WTC11 (cell line): ENCODE measurements at places on chromosomes 3 and 15.

GRCh38 chr15:47384341-47384740, 333.0 kb upstream of the SEMA6D start:
- no peak for DNase-seq

DNA sequence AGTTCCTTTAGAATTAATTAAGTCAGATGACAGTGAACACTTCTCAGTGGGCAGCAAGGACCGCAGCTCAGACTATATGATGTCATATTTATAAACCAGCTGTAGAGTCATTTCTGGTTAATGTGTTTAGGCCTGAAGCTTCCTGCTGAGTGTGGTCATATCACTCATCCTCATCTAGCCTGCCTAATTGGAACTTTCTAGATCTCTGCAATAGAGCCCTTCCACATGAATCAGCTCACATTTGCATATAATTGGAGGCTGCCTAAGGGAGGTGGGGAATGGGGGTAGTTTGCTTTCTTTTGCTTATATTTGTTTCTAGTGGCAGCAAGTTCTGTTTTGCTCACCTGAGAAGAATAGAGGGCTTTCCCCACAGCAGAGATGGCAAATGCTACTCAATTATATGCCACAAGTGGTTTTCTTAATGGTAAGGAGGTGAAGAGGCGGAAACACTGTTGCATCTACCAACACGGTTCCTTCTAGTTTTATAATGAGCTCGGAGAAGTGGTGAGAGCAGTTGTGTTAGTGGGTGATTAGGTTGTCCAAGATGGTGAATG, 148.1 kb downstream of the KLHL25 start:
- DNase-seq, result no peak

GRCh38 chr3:10294030-10294586, 1.4 kb upstream of the GHRL start:
- no peak for DNase-seq

DNA sequence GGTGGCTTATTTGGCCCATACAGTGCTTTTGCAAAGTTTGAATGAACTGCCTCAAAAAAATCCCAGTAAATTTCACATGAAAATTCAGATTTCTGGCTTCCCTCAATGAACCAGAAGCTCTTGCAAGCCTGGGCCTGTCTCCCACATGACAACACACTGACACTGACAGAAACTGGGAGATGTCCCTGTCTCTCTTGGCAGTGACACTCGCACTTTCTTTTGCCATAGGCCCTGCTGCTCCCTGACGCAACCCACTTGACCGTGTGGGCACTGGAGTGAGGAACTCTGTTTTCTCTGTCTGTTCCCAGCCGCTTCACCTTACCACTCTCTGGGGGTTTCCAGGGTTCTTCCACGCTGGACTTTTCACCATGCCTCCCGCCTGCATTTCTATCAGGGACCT, 524.5 kb downstream of the SHQ1 start:
- DNase-seq, result no peak

DNA sequence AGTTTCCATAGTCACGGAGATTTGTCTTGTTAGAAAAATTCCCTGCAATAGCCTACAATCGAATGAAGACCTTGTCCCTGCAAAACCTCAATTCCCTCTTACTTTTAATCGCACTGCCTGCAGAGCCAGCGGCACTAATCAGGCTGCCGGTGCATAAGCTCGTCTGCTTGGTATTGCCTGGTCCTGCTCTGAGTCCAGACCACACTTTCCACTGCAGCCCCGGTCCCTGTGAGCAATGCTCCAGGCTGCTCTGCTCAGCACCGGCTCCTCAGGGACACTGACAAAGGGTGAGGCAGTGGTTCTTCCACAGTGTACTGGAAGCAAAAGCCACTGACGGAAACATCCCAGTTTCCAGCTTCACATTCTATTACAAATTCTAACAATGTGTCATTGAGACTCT, 164.3 kb downstream of the OCA2 start:
- no peak for DNase-seq

DNA sequence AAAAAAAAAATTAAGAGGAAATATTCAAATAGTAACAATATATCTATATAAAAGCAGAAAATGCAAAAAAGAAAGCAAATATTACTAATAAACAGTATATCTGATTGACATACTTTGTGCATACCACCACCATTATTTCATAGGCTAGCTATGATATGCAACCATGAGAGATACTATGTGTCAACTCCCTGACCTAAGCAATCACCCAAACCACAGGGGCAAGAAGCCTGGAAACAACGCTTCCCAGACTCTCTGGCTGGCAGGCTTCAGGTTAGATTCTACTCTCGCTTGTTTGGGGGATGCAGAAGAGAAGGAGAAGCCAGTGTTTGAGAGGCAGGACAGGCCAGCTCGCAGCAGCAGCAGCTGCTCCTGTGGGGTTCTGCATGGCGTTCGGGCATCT, 169.3 kb upstream of the TPM1 start:
- no peak for DNase-seq

- no peak for DNase-seq
Observed at GRCh38 chr3:157261000-157261399, 101.1 kb upstream of the CCNL1 start.

GRCh38 chr15:64843991-64844390, 2.3 kb downstream of the PLEKHO2 start:
- DNase-seq, result no peak

- no peak for DNase-seq
Observed at GRCh38 chr15:72271895-72272212, 500 bp downstream of the PARP6 start.

- DNase-seq, result no peak
Observed at GRCh38 chr3:8871306-8871705, 92.0 kb downstream of the RAD18 start.

DNA sequence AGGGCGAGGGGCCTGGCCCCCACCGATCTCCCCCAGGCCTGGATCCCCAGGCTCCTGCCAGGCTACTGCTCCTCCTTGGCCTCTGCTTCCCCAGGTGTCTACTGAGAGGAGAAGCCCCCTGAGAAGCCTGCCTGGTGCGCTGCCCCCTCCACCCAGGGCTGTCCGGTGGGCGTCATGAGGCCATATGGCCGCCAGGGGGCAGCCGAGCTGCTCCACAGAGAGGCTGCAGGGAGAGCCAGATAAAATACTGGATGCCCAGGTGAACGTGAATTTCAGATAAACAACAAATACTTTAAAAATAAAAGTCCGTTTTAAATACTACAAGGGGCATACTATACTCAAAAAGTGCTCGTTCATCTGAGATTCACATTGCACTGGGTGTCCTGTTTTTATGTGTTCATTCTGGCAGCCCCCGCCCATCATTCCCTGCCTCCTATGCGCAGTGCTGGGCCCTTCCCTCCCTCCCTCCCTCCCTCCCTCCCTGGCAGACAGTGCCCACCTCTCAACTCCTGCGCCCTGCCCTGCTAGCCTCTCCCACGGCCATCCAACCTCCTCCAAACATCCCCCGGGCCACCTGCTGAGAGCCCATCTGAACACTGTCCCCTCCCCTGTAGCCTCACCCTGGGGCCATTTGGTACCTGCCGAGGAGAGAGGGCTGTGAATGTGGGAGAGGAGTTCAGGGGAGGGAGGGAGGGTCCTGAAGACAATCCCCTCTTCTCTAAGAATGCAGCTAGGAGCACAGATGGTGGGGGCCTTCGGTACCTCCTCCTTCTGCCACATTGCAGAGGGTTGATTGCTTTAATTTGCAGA, 29.6 kb downstream of the PSTPIP1 start:
- peak; percentile 86 for DNase-seq

- DNase-seq, result no peak
Observed at GRCh38 chr15:99296386-99296785, 45.1 kb downstream of the LRRC28 start.

GRCh38 chr3:128911911-128912310, 32.5 kb downstream of the ACAD9 start:
- DNase-seq, result no peak

DNA sequence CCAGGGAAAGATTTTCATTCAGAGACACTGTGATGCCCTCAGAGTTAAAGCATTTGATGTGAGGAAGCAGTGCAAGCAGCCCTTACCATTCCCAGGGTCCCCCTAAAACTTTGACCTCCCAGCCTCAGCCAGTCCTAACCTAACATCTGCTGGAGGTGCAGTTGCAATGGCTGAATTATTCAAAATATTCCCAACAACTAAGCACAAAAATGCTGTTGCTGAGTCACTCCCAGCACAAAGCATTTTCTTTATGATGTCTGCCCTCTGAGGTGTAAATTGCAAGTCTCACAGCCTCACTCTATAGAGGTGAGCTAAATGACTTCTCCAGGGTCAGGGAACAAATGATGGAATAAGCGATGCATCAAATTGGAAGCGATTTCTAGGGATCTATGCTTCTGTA, 6.4 kb upstream of the REC114 start:
- no peak for DNase-seq

DNA sequence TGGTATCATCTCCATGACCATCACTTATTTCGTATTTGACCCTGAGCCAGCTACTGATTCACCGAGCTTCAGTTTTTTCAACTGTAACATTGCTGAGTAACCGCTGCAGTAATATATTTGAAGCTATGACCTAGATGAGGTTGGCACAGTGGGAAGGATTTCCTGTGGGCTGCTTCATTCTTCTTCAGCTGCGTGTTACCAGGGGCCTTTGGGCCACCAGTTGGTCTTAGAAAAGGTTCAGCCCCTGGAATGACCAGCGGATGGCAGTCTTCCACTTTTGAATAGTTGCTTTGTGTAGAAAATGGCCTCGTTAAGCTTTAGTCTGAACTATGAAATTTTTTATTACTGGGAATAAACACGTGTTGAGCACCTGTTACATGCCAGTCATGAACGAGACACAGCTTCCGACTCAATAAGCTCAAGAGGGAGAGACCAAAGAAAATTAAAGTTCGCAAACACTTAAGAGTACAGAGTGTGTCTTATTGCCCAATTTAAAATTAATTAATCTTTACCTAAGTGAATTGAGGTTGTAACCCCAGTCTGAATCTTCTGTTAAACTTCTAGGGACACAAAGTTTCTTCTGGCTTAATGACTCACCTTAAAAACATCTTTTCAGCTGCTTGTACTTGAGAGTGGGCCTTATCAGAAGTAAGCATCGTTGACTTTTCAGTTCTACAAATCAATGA, 57.6 kb upstream of the NR2E3 start:
- peak; percentile 42 for DNase-seq

DNA sequence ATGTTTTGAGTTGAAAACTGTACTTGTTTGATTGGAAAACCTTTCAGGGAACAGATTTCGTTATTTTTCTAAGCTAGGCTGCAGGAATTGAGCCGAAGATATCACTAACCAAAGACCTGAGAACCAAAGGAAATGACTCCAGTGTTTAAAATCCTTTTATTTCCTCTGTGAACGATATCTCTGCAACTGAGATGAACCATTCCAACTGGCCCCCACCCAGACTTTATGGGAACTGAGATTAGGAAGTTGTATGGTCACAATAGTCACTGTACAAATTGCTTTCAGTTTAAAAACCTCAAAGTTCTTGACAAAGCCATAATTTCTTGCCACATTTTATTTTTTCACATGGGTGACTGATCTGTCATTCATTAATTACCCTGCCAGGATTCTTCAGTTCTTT, 232.4 kb downstream of the RBMS3 start:
- no peak for DNase-seq

DNA sequence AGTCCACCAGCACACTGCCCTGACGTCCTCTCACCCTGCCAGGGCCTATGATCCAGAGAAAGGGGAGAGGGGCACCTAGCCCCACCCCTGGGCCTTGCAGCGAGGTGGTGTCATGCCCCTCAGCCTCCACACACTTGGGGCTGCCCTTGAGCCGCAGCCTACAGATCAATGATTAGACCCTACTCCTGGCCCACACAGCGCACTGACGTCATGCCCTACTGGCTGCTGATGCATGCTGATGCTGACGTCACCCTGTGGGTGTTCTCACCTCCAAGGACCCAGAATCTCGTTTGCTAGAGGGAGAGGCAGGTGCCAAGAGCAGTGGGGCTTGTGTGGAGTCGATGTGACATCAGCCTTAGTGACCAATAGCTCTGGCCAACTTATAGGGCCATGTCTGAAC, 18.0 kb downstream of the ARL14 start:
- DNase-seq, result no peak

DNA sequence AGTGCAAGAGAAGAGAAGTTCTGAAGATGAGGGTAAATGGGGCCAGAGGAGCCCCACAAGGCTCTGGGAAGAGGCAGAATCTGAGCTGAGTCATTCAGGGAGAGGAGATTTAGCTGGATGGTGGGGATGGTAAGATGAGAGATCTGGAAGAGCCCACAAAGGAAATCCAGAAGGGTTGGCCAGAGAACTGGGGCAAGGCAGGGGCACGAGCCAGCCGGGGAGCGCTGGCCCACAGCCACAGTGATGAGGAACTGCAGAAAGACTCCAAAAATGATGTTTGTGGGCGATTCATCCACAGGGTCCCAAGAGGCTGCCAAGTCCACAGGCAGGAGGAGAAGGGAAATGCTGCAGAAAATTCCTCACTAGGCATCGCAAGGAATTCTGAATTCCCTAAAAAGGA, 75.9 kb upstream of the ATP2B2 start:
- no peak for DNase-seq

- DNase-seq, result peak; percentile 86
Observed at GRCh38 chr3:150925751-150926201, 20.5 kb upstream of the MINDY4B start.

DNA sequence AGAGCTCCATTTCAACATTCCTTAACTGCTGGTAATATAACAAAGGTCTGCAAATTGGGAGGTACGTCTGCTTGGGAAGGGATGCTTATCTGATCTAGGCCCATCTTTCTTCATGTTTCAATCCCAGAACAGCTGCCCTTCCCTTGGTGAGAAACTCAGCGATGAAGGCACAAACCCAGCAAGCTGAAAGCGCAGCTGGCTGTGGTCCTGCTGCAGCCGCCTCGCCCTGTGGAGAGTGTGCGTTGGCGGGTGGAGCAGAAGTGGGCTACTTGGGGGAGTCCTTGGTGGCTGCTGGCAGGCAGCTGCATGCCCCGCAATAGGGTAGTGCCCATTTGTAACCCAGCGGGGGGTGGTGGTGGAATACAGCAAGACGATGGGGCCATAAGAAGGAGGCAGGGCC, 160.6 kb upstream of the WNT5A start:
- DNase-seq, result no peak

DNA sequence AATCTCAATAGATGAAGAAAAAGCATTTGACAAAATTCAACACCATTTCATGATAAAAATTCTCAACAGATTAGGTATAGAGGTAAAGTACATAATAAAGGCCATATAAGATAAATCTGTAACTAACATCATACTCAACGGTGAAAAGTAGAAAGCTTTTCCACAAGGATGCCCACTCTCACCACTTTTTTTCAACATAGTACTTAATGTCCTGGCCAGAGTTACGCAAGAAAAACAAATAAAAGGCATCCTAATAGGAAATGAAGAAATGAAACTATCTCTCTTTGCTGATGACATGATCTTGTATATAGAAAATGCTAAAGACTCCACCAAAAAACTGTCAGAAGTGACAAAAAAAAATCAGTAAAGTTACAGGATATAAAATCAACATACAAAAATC, 33.0 kb downstream of the THBS1 start:
- no peak for DNase-seq

DNA sequence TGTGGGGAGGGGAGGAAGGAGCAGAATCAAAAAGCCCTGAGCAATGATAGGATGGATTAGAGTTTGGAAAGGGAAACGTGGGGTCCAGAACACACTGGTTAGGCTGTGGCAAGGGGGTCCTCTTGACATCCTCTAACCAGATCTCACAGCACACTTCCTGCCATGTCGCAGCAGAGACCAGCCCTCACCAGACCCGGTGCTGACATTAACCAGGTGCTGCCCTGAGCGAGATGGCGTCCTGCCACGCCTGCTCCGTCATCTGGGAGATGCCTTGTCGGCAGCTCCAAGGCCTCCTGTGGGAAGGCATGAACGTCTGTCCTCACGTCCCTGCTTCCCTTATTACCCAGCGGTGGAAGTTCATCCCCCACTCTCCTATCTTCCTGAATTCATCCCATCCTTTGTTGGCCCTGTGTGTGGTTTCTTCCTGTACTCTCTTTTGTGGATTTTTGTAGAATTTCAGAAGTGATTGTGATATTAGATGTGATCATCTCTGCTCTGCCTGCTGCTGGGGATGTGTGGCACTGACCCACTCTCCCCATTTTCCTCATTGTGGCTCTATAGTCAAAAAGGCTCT, 29.4 kb upstream of the MYZAP start:
- no peak for DNase-seq
